Left ventricle myocardium inferior (tissue), 1 donor: ENCODE measurements at places on chromosomes 16 and 17.

- H3K4me3 ChIP-seq: no peak overlapping the region
- no peak overlapping the region for H3K27ac ChIP-seq
- H3K4me1 ChIP-seq: no peaks in the 10 kb centered on the region
- no peaks in the 10 kb centered on the region for H3K36me3 ChIP-seq
- DNase-seq: no peak
Measured at GRCh38 chr17:62162898-62163297, 97.8 kb upstream of the MED13 start.

DNA sequence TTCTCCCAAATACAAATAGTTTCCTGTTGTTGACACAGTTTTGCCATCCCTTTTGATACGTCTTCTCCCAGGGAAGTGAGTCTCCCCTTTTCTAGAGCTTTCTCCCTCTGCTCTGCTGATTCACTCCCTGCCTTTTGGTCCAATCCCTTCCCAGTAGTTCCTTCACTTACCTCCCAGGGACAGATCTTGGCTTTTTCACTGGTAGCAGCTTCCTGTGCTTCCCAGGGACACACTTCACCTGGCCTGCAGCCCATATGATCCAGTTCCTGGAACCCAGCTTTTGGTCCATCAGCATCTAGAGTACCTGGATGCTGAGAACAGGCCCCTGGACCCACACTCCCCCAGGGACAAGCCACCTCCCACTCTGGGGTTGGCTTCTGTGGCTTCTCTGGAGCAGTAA is 15.8 kb downstream of the GPR179 start:
- no peak overlapping the region for H3K4me3 ChIP-seq
- no peak overlapping the region for H3K27ac ChIP-seq
- DNase-seq: no peak
- H3K36me3 ChIP-seq: peaks cover 8% of the 10 kb centered on the region
- H3K27me3 ChIP-seq: peaks cover 35% of the 10 kb centered on the region
- peaks cover 13% of the 10 kb centered on the region for H3K4me1 ChIP-seq

- peaks cover 60% of the 10 kb centered on the region for H3K4me1 ChIP-seq
- no peaks in the 10 kb centered on the region for H3K27me3 ChIP-seq
- peak overlapping the region; percentile 51 for H3K27ac ChIP-seq
- H3K4me3 ChIP-seq: no peak overlapping the region
- no peak for DNase-seq
- H3K36me3 ChIP-seq: peaks cover 21% of the 10 kb centered on the region
Measured at GRCh38 chr16:4410335-4411075, 5.9 kb downstream of the CORO7 start.

- no peaks in the 10 kb centered on the region for H3K36me3 ChIP-seq
- H3K4me3 ChIP-seq: no peak overlapping the region
- H3K27ac ChIP-seq: no peak overlapping the region
- peaks cover 13% of the 10 kb centered on the region for H3K4me1 ChIP-seq
- no peaks in the 10 kb centered on the region for H3K27me3 ChIP-seq
Measured at GRCh38 chr17:64459284-64459747, 10.4 kb downstream of the MILR1 start.

- no peak for DNase-seq
- H3K27me3 ChIP-seq: no peaks in the 10 kb centered on the region
- peaks cover 13% of the 10 kb centered on the region for H3K4me1 ChIP-seq
- no peaks in the 10 kb centered on the region for H3K36me3 ChIP-seq
- H3K4me3 ChIP-seq: no peak overlapping the region
Measured at GRCh38 chr17:18987862-18988545, 16.6 kb downstream of the FAM83G start.

DNA sequence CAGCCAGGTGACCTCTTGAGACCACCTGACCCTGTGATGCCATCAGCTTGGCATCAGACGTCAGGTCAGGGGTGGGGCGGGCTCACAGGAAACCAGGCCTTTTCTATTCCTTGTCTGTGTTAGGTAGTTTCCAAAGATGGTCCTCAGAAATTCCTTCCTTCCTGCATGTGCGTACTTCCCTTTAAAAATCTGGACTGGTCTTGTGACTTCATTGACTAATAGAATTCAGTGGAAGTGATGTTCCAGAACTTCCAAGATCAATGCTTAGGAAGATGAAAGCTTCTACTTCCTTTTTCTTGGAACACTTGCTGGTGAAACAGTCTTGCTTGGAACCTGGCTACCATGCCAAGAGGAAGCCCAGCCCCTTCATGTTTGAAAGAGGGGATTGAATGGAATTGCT is 10.0 kb upstream of the N4BP1 start:
- no peak for DNase-seq
- H3K27ac ChIP-seq: peak overlapping the region; percentile 14
- no peak overlapping the region for H3K4me3 ChIP-seq
- no peaks in the 10 kb centered on the region for H3K27me3 ChIP-seq
- H3K4me1 ChIP-seq: peaks cover 77% of the 10 kb centered on the region
